MCF 10A (cell line): ENCODE measurements at places on chromosomes 2 and 18. TPM values are rescaled to one million over a fixed set of nuclear protein-coding genes. Genes with fewer than 3 reads are reported as not detected.

DNA sequence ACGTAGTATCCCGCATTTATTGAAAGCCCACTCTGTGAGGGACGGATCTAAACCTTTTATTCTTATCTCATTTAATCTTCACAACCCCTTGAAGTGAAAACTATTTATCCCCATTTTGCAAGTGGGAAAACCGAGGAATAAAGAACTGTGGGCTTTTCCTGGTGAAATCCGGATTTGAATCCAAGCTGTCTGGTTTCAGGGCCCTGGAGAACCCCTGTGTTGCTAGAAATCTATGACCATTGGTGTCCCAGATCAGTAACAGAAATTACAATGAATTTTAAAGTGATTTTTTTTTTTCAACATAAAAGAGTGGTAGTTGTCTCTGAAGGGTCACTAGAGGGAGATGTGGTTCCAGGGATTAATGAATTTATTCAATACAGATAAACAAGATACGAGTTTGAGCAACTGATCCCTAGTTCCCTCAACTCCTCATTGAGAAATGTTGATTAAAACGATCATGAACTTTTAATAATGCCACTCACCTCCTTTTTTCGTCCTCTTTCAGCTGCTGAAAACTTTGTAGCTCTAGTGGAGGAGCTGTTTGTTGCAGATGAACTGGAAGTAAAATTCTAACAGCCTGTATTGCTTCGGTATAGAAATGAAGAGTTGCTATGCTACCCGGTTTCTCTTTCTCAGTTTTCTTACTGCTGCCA lies 940 bp downstream of the XRCC5 start:
- peaks cover 56% of the 10 kb centered on the region for H3K36me3 ChIP-seq
- no peaks in the 10 kb centered on the region for H3K27me3 ChIP-seq
- H3K4me3 ChIP-seq = peak overlapping the region; percentile 100
- H3K27ac ChIP-seq = peak overlapping the region; percentile 100
- peaks cover 27% of the 10 kb centered on the region for H3K4me1 ChIP-seq
- DNase-seq = peak; percentile 37

DNA sequence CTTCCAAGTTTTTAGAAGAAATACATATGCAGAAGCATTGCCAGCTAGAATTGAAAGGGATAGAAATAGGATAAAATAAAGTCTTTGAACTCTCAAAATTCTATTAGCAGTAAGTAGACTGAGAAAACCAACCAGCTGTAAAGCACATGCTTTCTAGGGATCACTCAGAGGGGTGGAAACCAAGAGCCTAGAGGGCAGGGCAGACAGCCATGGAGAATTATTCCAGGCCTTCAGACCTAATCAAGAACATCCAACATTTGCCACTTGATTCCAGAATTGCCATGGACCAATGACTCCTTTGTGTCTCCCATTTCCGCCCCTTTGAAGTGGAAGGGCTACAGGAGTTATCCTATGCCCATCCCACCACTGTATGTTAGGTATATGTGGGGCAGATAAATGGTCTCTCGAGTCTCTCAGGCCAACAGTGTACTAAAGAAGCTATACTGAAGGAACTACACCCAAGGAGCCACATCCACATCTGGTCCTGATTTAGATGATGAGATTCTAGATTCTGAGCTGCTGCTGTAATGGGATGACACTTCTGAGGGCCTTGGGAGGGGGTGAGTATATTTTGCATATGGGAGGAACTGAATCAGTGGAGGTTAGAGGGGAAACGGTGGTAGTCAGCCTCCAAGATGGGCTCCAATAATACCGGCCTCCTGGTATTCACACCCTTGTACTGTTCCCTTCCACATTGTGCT lies 4.0 kb downstream of the FARSB start:
- DNase-seq = no peak
- peaks cover 25% of the 10 kb centered on the region for H3K4me1 ChIP-seq
- peak overlapping the region; percentile 43 for H3K27ac ChIP-seq

GRCh38 chr2:47174733-47175361 lies 19.7 kb upstream of the STPG4 start:
- H3K36me3 ChIP-seq = peaks cover 37% of the 10 kb centered on the region
- peak overlapping the region; percentile 100 for H3K4me3 ChIP-seq
- H3K27ac ChIP-seq = peak overlapping the region; percentile 99
- no peaks in the 10 kb centered on the region for H3K27me3 ChIP-seq
- peak; percentile 93 for DNase-seq

DNA sequence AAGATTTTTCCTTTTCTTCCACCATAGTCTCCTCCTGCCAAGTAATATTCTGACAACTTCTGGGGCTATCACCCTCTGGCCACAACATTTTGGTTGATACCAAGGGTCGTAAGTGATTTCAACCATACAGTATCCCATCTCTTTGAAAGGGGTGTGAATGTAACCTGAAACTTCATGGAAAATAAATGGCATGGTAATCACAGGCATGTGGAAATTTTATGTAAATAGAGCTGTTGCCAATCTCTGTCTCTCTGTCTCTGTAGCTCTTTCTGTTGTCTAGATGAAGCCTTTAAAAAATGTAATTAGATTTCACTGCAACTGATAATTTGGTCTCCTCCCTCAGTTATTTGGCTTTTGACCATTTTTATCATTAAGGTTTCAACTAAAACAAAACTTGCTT lies 125.6 kb upstream of the RPRM start:
- no peak for DNase-seq
- H3K4me3 ChIP-seq = no peak overlapping the region
- H3K4me1 ChIP-seq = no peaks in the 10 kb centered on the region
- H3K27ac ChIP-seq = no peak overlapping the region
- H3K36me3 ChIP-seq = no peaks in the 10 kb centered on the region

DNA sequence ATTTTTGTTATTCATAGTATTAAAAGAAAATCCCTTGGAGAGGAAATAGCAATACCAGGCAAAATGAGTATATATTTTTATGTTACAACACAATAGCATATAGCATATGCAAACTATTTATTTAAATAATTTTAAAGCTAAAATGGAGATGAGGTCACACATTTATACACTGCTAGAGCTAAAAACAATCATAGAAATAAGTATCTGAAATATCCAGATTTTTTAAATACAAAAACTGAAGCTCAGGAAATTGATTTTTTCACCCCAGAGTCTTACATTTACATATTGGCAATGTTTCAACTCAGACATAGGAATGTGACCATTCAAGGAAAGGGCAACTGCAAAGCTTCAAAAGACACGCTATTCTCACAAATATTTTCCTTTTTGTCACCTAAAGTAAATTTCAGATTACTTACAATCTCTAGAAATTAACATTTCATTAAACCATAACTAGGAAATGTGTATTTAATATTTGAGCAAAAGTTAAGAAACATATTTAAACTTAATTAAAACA lies 8.9 kb downstream of the TFPI start:
- peak overlapping the region; percentile 53 for H3K4me3 ChIP-seq
- H3K4me1 ChIP-seq = peaks cover 53% of the 10 kb centered on the region
- H3K27ac ChIP-seq = peak overlapping the region; percentile 94

GRCh38 chr18:7750095-7750663 lies 183.1 kb downstream of the PTPRM start:
- H3K27me3 ChIP-seq = no peaks in the 10 kb centered on the region
- no peak for DNase-seq
- H3K27ac ChIP-seq = no peak overlapping the region
- H3K36me3 ChIP-seq = no peaks in the 10 kb centered on the region

DNA sequence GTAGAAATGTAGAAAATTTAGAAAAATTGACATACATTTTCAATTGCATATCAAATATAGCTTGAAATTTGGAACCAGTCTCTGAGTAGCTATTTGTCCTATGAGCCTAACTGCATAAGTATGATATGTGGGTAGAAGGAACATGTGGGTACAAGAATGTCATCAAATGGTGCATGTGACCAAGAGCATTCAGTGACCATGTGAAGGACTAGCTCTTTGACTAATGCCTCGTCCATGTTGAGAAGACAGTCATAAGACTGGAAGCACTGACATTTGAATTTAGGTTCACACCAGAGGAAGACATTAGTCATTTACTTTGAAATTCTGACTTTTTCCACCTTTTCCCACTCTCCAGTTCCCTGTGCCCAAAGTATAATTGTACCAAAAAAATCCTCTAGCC lies 12.6 kb downstream of the MRPL44 start:
- DNase-seq = no peak
- H3K4me1 ChIP-seq = no peaks in the 10 kb centered on the region
- H3K36me3 ChIP-seq = peaks cover 44% of the 10 kb centered on the region
- no peaks in the 10 kb centered on the region for H3K27me3 ChIP-seq

- DNase-seq = peak; percentile 74
- no peak overlapping the region for H3K4me3 ChIP-seq
- H3K27me3 ChIP-seq = no peaks in the 10 kb centered on the region
- H3K4me1 ChIP-seq = peaks cover 10% of the 10 kb centered on the region
- H3K36me3 ChIP-seq = no peaks in the 10 kb centered on the region
Measured at GRCh38 chr2:165833156-165833555, 39.1 kb upstream of the GALNT3 start.

DNA sequence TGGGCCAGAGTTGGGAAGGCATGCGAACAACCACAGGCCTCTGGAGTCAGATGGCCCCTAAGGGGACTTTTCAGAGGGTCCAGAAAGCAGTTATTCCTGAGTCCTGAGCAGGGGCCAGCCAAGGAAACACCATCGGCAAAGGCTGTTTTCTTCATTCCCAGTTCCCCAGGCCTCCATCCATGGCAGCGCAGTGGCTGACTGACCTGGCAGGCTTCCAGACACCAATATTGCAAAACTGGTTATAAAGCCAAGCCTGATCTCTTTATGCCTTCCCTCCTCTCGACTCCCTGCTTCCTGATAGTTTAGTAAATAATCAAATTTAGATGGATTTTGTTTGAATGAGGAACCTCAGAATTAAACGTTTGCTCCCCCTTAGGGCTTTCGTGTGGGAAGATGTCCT lies 133.4 kb upstream of the ITGA6 start:
- H3K27me3 ChIP-seq = no peaks in the 10 kb centered on the region
- no peaks in the 10 kb centered on the region for H3K36me3 ChIP-seq
- H3K4me3 ChIP-seq = no peak overlapping the region

GRCh38 chr2:60335533-60336237 lies 217.8 kb downstream of the BCL11A start:
- no peak overlapping the region for H3K27ac ChIP-seq
- peaks cover 7% of the 10 kb centered on the region for H3K4me1 ChIP-seq
- H3K4me3 ChIP-seq = no peak overlapping the region
- no peak for DNase-seq

DNA sequence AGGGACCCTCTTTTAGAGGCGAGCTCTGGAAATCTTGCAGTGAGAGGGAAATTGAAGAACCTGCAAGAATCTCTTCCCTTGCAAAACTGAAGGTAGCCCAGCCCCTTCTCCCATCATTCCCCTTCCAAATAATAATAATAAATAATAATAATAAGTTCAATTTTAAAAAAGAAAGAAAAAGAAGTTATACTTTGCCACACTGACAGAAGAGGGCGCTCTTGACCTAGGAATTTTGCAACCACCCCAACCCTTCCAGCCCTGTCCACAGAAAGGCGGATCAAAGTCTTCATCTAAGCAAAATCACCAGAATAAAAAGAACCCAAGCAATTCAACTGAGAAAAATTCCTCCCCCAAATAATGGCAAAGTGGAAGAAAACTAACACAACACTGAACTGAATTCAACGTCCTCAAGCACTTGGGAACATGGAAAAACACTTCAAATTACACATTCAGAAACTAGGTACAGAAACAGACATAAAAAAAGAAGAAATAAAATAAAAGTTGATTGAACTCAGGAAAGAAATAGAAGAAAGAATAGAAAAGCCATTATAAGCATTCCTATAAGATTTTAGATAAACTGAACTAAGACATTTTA lies 98.9 kb upstream of the GLS start:
- no peaks in the 10 kb centered on the region for H3K27me3 ChIP-seq
- no peaks in the 10 kb centered on the region for H3K36me3 ChIP-seq
- H3K4me1 ChIP-seq = no peaks in the 10 kb centered on the region
- no peak overlapping the region for H3K4me3 ChIP-seq

GRCh38 chr2:158266111-158266510 lies 164.4 kb downstream of the UPP2 start:
- H3K4me1 ChIP-seq = no peaks in the 10 kb centered on the region
- DNase-seq = no peak
- no peak overlapping the region for H3K4me3 ChIP-seq
- peaks cover 42% of the 10 kb centered on the region for H3K27me3 ChIP-seq
- no peaks in the 10 kb centered on the region for H3K36me3 ChIP-seq

- no peaks in the 10 kb centered on the region for H3K27me3 ChIP-seq
- DNase-seq = no peak
- H3K4me3 ChIP-seq = no peak overlapping the region
- H3K4me1 ChIP-seq = no peaks in the 10 kb centered on the region
- no peaks in the 10 kb centered on the region for H3K36me3 ChIP-seq
Measured at GRCh38 chr18:4986066-4986465, 211.0 kb downstream of the AKAIN1 start.

- no peak overlapping the region for H3K27ac ChIP-seq
- no peak overlapping the region for H3K4me3 ChIP-seq
- DNase-seq = no peak
- peaks cover 14% of the 10 kb centered on the region for H3K36me3 ChIP-seq
Measured at GRCh38 chr2:219573166-219573565, 1.1 kb downstream of the INHA start.

DNA sequence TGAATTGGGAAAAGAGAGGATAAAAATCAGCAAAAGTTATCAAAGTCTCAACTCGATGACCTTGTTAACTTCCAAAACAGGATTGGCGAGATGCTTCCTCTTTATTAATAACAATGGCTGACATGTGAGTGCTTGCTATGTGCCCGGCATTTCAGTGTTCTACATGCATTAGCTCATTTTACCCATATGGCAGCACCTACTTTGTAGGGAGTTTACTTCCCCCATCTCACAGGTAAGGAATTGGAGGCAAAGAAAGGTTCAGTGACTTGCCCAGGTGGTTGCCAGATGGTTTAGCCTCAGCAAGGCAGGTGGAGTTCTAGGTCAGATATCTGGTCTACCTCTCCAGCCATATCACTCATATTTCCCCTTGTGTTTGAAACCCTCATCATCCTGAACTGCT lies 12.4 kb downstream of the TFCP2L1 start:
- DNase-seq = no peak
- H3K36me3 ChIP-seq = peaks cover 58% of the 10 kb centered on the region
- H3K27me3 ChIP-seq = no peaks in the 10 kb centered on the region
- H3K4me1 ChIP-seq = no peaks in the 10 kb centered on the region
- H3K4me3 ChIP-seq = no peak overlapping the region
- H3K27ac ChIP-seq = no peak overlapping the region

GRCh38 chr2:195560209-195560895 lies 96.7 kb upstream of the SLC39A10 start:
- DNase-seq = peak; percentile 20
- H3K27ac ChIP-seq = peak overlapping the region; percentile 87
- H3K4me1 ChIP-seq = peaks cover 24% of the 10 kb centered on the region
- no peaks in the 10 kb centered on the region for H3K27me3 ChIP-seq

DNA sequence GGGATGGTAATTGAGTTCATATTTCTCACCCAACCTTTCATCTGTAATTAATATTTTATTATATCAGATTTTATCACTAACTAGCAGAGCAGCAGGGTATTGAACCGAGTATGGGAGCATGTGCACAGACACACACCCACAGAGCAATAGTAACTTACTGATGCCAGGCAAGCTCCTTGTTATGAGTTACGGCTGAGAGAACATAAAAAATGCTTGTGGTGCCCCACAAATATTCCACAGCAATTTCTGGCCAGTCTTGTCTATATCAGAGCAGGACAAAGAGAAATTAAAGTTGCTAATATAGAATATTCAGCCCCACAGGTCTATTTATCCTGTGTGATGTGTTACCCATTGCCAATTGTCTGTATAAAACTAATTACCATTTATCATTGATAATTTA lies 501.8 kb upstream of the RAB12 start:
- H3K4me1 ChIP-seq = peaks cover 8% of the 10 kb centered on the region
- peaks cover 16% of the 10 kb centered on the region for H3K36me3 ChIP-seq
- H3K4me3 ChIP-seq = no peak overlapping the region
- DNase-seq = no peak
- H3K27me3 ChIP-seq = no peaks in the 10 kb centered on the region

The MOCOS gene
- 69.1 and 81.1 TPM in 2 replicates for total RNA-seq

The BMP10 gene
- total RNA-seq = not detected in 2 replicates

The CNDP1 gene
- not detected in 2 replicates for total RNA-seq

The RAB17 gene
- total RNA-seq = 10.6 and 17.2 TPM in 2 replicates

The RSAD2 gene
- 0.09 TPM in 1 of 2 replicates, not detected in the other for total RNA-seq

The ERCC3 gene
- 34.9 and 38.2 TPM in 2 replicates for total RNA-seq

The TCF23 gene
- total RNA-seq = not detected in 2 replicates

The AP1S3 gene
- 56.9 and 57.7 TPM in 2 replicates for total RNA-seq
